Esophagus squamous epithelium (tissue), 5 donors: ENCODE measurements at places on chromosomes 1 and 21.

- no peaks in the 10 kb centered on the region for H3K4me1 ChIP-seq
- no peak overlapping the region for H3K27ac ChIP-seq
- DNase-seq: no peak
- H3K4me3 ChIP-seq: no peak overlapping the region
Observed at GRCh38 chr1:246923482-246923881, 8.3 kb downstream of the AHCTF1 start.

GRCh38 chr1:197327776-197328364, 59.8 kb downstream of the CRB1 start:
- H3K36me3 ChIP-seq: no peaks in the 10 kb centered on the region
- no peak overlapping the region for H3K27ac ChIP-seq
- no peak overlapping the region for H3K4me3 ChIP-seq
- no peaks in the 10 kb centered on the region for H3K27me3 ChIP-seq
- DNase-seq: no peak
- no peaks in the 10 kb centered on the region for H3K4me1 ChIP-seq

DNA sequence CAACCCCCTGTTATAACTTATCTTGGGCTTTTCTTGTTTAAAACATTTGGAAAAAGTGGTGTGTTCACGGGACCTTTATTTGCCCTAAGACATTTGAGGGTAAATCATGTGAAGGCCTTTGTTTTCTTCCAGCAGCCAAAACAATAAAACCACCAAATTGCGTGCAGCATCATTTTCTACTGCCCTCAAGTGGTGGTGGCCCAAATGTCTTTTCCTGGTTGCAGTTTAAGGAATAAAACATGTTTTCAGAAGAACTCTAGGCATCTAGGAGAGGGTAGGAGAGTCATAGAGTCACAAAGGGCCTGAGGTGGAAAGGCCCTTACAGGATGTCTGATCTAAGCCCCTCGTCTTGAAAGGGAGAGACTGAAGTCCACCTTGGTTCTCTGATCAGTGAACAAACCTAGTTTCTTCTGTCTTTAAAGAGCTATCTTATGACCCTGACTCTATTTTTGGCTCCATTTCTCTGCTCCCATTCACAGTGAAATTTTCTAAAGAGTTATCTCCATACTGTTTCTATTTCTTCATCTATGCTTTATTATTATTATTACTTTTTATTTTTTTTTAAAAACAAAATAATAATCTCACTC, 16.0 kb upstream of the EPS15 start:
- H3K4me3 ChIP-seq: no peak overlapping the region
- H3K27ac ChIP-seq: no peak overlapping the region
- H3K36me3 ChIP-seq: no peaks in the 10 kb centered on the region
- no peaks in the 10 kb centered on the region for H3K27me3 ChIP-seq
- H3K4me1 ChIP-seq: no peaks in the 10 kb centered on the region

- no peak overlapping the region for H3K4me3 ChIP-seq
- H3K36me3 ChIP-seq: no peaks in the 10 kb centered on the region
- H3K27me3 ChIP-seq: no peaks in the 10 kb centered on the region
- no peak overlapping the region for H3K27ac ChIP-seq
- no peak for DNase-seq
- H3K4me1 ChIP-seq: no peaks in the 10 kb centered on the region
Observed at GRCh38 chr1:79041666-79042065, 35.1 kb upstream of the ADGRL4 start.

DNA sequence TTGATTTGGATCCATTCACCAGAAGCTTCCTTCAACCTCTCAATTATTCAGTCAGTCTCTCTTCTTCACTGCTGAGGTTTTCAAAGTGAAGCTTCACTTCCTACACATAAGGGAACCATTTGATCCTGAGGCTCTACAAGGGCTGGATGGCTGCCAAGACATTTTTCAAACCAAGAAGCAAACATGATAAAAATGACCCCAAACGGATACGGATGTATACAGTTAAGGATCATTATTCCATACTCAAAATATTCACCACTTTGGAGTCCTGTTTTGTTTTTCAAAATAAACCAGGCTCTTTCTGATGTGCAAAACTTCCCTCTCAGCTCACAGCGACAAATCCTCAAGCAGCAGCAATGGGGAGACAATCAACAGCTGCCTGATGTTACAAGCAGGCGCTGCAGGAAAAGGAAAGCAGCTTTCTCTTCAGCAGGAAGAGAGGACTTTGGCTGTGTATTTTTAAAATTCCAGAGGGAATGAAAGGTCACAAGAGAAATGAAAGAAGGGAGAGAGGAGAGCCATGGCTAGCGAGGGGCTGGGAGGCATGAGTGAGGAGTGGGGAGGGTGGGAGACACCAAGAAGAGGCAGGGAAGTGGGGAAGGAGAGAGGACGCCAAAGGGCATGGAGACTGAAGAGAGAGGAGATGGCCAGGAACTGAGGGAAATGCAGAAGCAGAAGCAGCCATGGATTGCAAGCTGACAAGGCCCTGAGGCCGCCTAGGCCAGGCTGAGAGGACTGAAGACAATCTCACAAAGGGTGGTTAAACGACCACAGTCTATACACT, 145.4 kb downstream of the SLC45A1 start:
- H3K36me3 ChIP-seq: no peaks in the 10 kb centered on the region
- peaks cover 27% of the 10 kb centered on the region for H3K4me1 ChIP-seq
- H3K4me3 ChIP-seq: no peak overlapping the region
- peak overlapping the region; percentile 84 for H3K27ac ChIP-seq

- no peak for DNase-seq
- H3K36me3 ChIP-seq: peaks cover 61% of the 10 kb centered on the region
- H3K4me1 ChIP-seq: no peaks in the 10 kb centered on the region
- no peak overlapping the region for H3K27ac ChIP-seq
- H3K4me3 ChIP-seq: no peak overlapping the region
Observed at GRCh38 chr1:16133007-16133961, 22.6 kb downstream of the EPHA2 start.

- no peak overlapping the region for H3K4me3 ChIP-seq
- H3K4me1 ChIP-seq: no peaks in the 10 kb centered on the region
- H3K36me3 ChIP-seq: peaks cover 9% of the 10 kb centered on the region
Observed at GRCh38 chr21:46424039-46424591, 34.6 kb upstream of the DIP2A start.

DNA sequence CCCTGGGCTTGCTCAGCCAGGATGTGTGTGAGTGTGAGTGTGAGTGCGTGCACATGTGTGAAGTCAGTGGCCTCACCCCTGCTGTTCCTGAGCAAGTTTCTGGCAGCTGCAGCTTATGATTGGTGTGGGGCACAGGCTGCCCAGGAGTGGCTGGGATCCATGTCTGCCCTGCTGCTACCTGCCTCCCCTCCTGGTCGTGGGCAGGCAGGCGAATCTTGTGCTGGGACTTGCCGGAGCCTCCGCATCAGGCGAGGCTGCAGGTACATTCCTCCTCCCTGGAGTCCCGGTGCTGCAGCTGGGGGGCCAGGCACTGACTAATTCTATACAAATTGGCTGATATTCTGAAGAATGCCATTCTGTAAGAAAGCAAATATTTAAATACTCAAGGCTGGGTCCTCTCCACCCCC, 85.6 kb upstream of the WNT4 start:
- no peak overlapping the region for H3K27ac ChIP-seq
- H3K27me3 ChIP-seq: no peaks in the 10 kb centered on the region
- H3K4me1 ChIP-seq: peaks cover 41% of the 10 kb centered on the region
- no peaks in the 10 kb centered on the region for H3K36me3 ChIP-seq
- DNase-seq: no peak

DNA sequence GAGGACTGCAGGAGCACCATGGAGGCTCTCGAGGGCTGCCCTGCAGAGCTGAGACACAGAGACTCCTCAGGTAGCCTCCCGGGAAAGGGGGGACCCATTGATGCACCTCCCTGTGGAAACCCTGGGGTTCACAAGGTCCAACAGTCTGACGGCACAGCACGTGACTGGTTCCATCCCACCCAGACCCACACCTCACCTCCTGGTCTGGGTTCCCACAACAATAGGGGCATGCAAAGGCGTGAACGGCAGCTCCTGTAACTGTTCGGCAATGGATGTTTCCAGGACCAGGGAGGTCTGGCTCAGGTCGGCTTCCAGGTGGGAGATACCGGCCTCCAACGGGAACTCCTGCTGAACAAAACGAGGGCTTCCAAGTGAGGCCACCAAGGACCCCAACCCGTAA, 86.8 kb downstream of the NPHP4 start:
- peaks cover 4% of the 10 kb centered on the region for H3K4me1 ChIP-seq
- no peaks in the 10 kb centered on the region for H3K36me3 ChIP-seq
- no peaks in the 10 kb centered on the region for H3K27me3 ChIP-seq
- H3K4me3 ChIP-seq: no peak overlapping the region
- H3K27ac ChIP-seq: no peak overlapping the region

DNA sequence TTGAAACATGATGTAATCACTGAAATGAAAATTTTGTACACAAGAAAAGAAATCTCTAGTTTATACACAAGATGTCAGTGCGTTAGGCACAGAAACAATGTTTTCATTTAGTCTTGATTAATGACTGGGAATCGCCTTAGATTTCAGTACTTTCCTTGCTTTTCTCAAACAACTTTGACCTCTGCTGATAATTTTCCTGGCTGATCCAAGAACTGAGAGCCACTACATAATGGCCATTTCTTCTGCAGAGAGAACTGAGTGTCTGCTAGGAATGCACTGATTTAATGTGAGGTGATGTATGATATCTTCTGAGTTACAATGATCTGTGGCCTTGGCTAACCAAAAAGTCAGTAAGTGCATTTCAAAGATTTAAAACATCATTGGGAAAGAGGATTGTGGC, 308.1 kb downstream of the CTH start:
- H3K36me3 ChIP-seq: no peaks in the 10 kb centered on the region
- no peak overlapping the region for H3K27ac ChIP-seq
- no peak for DNase-seq
- peaks cover 7% of the 10 kb centered on the region for H3K4me1 ChIP-seq
- no peaks in the 10 kb centered on the region for H3K27me3 ChIP-seq
- H3K4me3 ChIP-seq: no peak overlapping the region

DNA sequence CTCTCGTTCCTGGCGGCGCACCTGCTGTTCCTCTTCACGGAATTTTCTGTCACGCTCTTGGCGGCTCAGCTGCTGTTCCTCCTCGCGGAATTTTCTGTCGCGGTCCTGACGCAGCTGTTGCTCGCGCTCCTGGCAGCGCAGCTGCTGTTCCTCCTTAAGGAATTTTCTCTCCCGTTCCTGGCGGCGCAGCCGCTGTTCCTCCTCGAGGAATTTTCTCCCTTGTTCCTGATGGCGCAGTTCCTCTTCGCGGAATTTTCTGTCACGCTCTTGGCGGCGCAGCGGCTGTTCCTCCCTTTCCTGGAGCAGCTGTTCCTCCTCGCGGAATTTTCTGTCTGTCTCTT, 6.4 kb downstream of the TCHH start:
- no peaks in the 10 kb centered on the region for H3K36me3 ChIP-seq
- peak overlapping the region; percentile 66 for H3K4me3 ChIP-seq
- H3K27me3 ChIP-seq: peaks cover 52% of the 10 kb centered on the region
- peaks cover 31% of the 10 kb centered on the region for H3K4me1 ChIP-seq
- H3K27ac ChIP-seq: no peak overlapping the region

DNA sequence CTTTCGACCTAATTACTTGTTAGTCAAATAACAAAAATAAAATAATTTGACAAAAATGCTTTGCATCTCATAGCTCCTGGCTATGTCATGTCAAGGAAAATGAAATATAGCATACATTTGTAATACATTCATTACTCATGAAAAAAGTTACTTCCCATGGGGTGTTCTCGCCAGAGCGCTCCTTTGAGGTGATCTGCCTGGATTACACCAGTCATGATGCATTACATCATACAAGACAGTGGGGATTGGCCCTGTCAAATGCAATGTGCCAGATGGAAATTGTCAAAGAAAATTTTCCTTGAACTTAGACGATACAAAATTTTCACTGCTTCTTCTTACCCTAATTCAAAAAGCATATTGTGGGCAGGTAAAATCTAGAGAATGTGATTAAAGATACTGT, 215.6 kb upstream of the B3GALT2 start:
- no peak overlapping the region for H3K4me3 ChIP-seq
- H3K27ac ChIP-seq: no peak overlapping the region
- no peaks in the 10 kb centered on the region for H3K4me1 ChIP-seq
- no peaks in the 10 kb centered on the region for H3K36me3 ChIP-seq

DNA sequence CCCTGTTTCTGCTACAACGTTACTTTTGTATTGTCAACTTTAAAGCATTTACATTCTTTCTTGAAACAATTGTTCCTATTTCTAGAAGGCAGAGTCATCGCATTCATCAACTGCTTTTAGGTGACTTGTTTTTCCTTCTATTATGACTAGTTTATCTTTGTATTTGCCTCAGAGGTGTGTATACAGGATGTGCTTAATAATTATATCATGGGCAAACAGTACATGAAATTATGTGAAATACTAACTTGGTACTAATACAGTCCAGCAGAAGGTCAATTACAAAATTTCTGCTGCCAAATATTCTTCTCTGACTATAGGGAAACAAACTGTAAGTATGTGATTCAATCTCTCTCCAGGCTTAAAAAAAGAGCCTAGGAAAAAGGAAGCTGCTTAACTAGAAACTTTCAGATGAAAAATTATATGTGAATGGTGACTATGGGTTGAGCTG, 101.6 kb downstream of the C4BPA start:
- H3K4me3 ChIP-seq: no peak overlapping the region
- no peaks in the 10 kb centered on the region for H3K36me3 ChIP-seq
- peak overlapping the region; percentile 18 for H3K27ac ChIP-seq
- no peak for DNase-seq
- H3K4me1 ChIP-seq: no peaks in the 10 kb centered on the region

- H3K36me3 ChIP-seq: no peaks in the 10 kb centered on the region
- H3K4me1 ChIP-seq: peaks cover 8% of the 10 kb centered on the region
- H3K4me3 ChIP-seq: no peak overlapping the region
- H3K27me3 ChIP-seq: no peaks in the 10 kb centered on the region
- H3K27ac ChIP-seq: no peak overlapping the region
Observed at GRCh38 chr1:155305881-155306391, 2.7 kb upstream of the FDPS start.

GRCh38 chr1:108617008-108617723, 43.7 kb downstream of the HENMT1 start:
- peaks cover 12% of the 10 kb centered on the region for H3K4me1 ChIP-seq
- no peak overlapping the region for H3K27ac ChIP-seq
- no peaks in the 10 kb centered on the region for H3K27me3 ChIP-seq
- no peak overlapping the region for H3K4me3 ChIP-seq

DNA sequence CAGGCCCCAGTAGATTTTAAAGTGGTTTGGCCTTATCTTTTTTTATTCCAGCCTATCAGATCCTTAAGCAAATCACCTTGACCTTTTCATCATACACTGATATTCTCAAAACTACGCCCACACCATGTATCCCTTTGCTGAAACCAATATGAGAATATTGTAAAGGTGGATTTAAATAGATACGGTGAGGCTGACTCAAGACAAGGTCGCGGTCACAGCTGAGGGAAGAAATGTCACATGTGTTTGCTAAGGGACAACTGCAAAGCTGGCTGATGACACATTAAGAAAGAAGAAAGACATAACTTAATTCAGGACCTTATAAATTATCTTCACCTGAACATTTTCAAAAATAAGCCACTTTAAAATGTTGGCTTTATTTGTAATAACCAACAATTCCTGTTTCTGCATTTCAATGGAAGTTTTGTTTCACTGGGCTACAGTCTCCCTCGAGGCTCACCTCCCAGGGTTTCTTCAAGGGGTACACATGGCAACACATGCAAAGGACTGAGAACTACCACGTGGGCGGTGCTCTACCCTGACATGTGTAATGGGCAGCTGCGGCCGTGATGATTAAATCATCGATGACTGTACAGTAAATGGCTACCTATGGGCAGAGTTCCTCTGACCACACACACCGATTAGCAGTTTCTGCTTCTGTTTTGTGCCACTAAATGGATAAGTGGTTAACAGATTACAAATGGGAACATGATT, 189.5 kb downstream of the SIPA1L2 start:
- H3K4me3 ChIP-seq: no peak overlapping the region
- H3K27me3 ChIP-seq: no peaks in the 10 kb centered on the region
- no peak for DNase-seq
- peaks cover 13% of the 10 kb centered on the region for H3K36me3 ChIP-seq
- H3K4me1 ChIP-seq: no peaks in the 10 kb centered on the region

GRCh38 chr1:225689882-225690459, 37.0 kb upstream of the ENAH start:
- no peak overlapping the region for H3K4me3 ChIP-seq
- DNase-seq: no peak
- no peaks in the 10 kb centered on the region for H3K27me3 ChIP-seq
- H3K36me3 ChIP-seq: no peaks in the 10 kb centered on the region
- H3K27ac ChIP-seq: no peak overlapping the region
